ENCODE measurements at places on chromosomes 7 and 10.

GRCh38 chr10:30048768-30049517, 10.4 kb downstream of the JCAD start:
- DNase-seq, result no peak

GRCh38 chr7:127251036-127251464, 1.7 kb downstream of the GRM8 start:
- no peak for DNase-seq

- no peak for DNase-seq
Measured at GRCh38 chr7:112715525-112715924, 74.7 kb downstream of the TMEM168 start.

- no peak for DNase-seq
Measured at GRCh38 chr7:17099083-17099973, 199.1 kb upstream of the AHR start.

DNA sequence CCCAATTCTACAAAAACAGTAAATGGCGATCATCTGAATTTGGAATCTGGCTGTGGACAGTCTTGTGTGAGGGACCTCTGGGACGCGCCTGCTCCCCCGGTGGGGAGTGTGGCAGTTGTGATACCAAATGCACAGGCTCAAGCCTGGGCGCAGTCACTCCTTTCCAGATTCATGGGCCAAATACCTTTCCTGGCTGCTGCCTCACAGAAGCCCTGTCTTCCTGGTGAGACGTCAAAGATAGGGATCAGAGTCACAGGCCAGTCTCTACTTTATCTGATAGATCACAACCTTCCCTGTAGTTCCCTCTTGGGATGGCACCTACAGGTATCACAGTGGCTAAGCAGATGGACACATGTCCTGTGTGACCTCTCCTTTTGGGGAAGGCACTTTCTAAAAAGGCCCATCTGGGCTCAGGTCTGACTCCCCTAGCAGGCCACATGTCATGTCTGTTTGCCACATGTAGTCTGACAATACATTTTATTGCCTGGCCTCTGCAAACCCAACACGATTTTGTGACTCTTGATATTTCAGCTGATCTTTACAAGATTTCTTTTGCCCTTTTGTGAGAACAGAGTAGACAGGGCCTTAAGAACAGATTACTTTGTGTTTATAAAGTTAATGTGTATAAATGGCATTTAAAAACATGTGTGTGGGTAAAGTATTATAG, 150.1 kb downstream of the SNX10 start:
- DNase-seq, result no peak

DNA sequence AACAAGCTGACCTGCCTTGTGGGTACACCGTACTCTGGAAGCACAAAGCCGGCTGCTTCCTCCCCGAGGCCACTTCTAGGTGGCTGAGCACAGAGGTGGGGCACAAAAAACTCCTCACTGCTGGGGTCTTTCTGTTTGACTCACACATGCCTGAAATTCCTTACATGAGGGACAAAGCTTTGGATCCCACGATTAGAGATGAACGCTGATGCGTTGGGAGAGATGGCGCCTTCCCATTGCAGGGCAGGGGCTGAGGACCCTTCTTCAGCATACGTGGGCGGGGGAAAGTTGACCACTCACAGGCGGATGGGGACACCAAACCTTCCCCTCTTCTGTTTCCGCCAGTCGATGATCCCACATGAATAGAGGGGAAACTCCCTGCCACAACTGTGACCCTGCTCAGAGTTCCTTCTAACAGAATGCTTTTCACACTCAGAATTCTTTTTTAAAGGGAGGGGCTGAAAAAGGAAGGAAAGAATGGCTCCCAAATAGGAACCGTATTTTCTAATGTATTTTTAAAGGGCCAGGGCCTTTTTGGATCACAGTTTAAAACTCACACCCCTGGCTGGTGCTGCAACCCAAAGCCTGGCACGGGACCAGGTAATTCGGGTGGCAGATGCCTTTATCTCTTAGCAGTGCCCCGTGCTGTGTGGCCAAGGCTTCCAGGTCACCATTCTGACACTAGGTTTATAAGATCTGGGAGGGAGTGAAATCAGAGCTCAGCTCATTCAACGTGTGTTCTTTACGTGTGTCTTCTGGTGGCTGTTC, 134.0 kb downstream of the PRKAG2 start:
- DNase-seq, result no peak

Data from GM03348 (cell line).